Kidney (tissue), 22 donors: ENCODE measurements at places on chromosomes 4 and X. TPM values are rescaled to one million over a fixed set of nuclear protein-coding genes. Genes with fewer than 3 reads are reported as not detected.
A peak's percentile ranks its signal among the peaks of the same experiment; 100 is the strongest.

DNA sequence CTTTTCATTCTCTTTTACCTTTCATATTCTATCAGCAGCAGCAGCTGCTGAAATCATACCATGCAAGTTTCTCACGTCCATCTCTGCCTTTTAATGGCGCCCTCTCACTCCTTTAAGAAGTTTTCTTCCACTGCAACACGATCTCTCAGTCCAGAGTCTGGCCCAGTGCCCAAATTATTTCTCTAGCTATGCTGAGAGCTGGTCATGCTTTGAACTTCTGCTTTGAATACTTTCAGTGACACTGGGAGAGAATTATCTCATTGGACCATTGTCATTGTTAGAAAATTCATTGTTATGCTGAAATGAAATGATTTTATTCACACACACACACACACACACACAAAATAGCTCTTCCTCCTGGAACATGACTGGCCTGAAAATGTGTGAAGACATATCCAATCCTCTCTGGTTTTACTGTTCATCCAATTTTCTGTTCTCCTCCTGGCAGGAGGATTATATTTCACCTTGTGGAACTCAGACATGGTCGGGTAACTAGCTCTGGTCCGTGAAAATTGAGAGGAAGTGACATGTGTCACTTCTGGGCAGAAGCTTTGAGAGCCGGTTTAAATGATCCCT, 1.3 kb upstream of the PDHA1 start:
- DNase-seq: peak; percentile 58

- no peak for DNase-seq
Measured at GRCh38 chr4:156673483-156673882, 298.1 kb downstream of the PDGFC start.

The TRPC5OS gene
- 0.13 TPM for polyA plus RNA-seq

The ASB12 gene
- polyA plus RNA-seq: 0.62 TPM

The EDA gene
- 2.9 TPM for polyA plus RNA-seq
